ENCODE measurements at places on chromosomes 7 and 10.

DNA sequence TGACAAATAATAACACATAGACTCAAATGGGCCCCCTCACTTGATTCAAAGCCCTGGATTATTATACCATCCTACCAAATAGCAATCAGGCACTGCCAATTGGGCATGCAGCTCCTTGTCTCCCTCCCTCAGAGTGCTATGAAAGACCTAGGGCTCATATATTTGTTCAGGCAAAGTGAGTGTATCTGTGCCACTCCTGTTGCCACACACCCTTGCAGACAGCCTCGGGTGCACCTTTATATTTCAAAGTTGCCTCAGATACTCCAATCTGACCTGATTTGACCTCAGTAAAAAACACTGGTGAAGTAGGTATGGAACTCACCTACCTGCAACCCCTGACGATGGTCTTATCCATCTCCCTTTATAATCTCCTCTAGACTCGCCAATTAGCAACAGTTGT, 3.0 kb upstream of the NAMPT start:
- DNase-seq = no peak

GRCh38 chr7:135709508-135709907, 18.5 kb downstream of the SLC13A4 start:
- DNase-seq = no peak

DNA sequence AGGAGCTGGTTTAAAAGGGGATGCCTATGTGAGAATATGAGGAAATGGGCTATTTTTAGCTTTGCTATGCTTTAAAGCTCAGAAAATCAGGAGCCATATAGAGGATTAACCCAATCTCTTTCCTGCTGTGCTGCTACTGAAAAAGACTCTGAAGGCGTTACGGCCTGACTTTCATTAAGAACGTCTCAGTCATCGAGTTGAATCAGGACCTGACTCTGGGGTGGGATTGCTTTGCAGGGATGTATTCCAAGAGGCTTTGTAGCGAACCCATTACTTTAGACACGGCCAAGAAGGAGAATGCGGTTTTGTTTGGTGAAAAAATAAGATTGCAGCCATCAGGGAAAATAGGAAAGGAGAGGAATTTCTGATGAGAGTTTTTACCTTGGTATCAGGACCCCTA, 426.9 kb downstream of the CCSER2 start:
- DNase-seq = no peak

GRCh38 chr7:24024276-24025068, 259.5 kb upstream of the NPY start:
- no peak for DNase-seq

DNA sequence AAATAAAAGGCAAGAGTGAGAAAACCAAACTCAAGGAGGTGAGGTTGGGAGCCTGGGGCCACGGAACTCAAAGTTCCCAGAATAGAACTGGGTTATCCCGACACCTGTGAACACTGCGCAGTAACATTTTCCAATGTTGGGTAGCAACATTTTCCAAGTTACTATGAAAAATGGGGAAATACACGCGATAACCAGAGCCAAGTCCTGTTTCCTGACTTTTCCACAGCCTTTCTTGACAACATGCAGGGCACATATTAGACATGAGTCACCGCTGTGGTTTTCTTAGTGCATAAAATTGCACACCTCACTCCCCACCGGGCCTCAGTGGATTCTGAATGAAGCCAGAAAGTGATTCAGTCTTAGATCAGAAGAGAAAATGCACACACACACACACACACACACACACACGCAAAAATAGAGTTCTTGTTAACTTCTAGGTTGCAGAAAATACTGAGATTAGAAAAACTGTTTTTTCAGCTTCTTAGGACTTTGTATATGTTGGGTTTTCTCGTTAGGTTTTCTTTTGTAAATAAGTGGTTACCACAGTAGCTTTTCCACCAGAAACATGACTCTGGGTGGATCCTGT, 70.0 kb downstream of the CAMK1D start:
- peak; percentile 26 for DNase-seq

GRCh38 chr7:115004121-115004520, 82.2 kb downstream of the MDFIC start:
- no peak for DNase-seq

DNA sequence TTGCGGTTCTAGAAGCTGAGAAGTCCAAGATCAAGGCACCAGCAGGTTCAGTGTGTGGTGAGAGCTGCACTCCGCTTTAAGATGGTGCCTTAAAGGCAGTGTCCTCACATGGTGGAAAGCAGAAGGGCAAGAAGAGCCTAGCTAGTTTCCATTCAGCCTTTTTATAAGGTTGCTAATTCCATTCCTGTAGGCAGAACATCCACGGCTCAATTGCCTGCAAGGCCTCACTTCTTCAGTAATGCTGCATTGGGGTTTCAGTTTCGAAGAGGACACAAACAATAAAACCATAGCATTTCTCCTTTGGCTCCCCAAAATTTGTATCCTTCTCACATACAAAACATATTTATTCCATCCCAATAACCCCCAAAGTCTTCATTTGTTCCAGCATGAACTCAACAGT, 109.5 kb upstream of the KCND2 start:
- DNase-seq = no peak

GRCh38 chr10:132429281-132430230, 32.6 kb downstream of the PWWP2B start:
- no peak for DNase-seq

DNA sequence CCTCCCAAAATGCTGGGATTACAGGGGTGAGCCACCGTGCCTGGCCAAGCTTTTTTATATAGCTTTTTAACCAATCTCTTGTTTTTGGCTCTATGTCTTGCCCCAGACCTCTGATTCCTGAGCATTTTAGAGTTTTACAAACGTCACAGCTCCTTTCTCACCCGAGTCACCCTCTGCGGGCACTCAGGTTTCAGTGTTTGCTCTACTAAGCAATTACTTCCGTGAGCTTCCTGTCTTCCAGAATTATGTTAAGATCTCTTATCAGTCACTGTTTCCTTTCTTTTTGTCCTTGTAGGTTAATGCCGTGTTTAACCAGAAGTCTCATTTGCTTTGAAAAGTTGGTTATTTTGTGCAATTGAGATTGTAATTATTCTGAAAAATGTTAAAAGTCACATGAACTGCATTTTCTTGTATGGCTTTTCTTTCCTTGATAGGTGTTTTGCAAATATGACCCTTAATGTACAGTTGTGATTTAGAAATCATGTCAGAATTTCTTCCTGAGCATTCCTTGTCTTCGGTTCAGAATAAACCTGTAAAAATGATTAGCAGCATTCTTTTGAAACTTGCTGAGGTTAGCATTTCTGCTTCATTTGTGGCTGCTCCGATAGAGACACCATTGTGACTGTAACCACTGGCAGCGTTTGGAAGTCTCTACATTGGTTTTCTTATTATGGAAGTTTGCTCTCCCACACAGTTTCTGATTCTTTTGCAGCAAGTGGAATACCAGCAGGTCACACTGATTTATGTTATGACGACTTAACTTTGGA, 4.5 kb upstream of the HKDC1 start:
- DNase-seq = no peak

DNA sequence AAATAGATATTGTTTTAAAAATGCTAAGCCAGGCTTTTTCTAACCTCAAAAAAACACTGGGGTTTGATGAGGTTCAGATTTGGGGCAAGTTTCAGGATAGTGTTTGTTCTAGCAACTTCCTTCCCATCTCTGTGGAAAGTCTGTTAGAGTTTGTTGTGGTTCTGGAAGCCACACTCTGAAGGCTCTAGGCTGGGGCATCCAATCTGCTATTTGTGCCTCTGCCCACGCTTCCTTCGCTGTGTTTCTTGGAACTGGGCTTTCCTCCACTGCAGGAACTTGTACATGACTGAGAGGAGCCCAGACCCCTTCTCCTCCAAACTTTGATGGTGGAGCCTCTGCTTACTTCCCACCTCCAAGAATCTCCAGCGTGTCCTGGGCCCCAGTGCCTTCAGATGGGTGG, 108.5 kb upstream of the SLC25A13 start:
- DNase-seq = no peak
